ENCODE measurements at places on chromosomes 3 and 15. TPM values are rescaled to one million over a fixed set of nuclear protein-coding genes. Genes with fewer than 3 reads are reported as not detected.

DNA sequence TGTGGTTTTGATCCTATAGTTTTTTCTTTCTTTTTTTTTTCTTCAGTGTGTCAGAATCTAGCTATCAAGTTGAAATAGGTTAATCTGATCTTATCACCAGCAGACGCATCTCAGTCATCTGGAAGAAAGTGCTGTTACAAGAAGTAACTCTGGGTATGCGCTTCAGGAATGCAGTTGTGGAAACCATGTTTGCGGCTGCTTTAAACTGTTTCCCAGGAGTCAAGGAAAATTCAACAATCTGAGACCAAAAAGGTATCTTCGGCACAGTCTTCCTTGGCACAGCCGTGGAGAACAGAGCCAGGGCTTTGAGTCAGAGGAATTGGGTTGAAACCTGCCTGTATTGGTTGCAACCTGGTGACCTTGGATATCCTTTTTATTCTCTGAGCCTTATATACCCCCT lies 59.9 kb downstream of the CD47 start:
- no peak for DNase-seq

- no peak for DNase-seq
Measured at GRCh38 chr15:92661069-92661468, 5.5 kb upstream of the FAM174B start.

- DNase-seq: no peak
Measured at GRCh38 chr3:45131201-45131600, 15.0 kb downstream of the CDCP1 start.

GRCh38 chr15:45134682-45135604 lies 5.1 kb downstream of the DUOX1 start:
- no peak for DNase-seq

GRCh38 chr3:47022641-47023071 lies 43.2 kb downstream of the NBEAL2 start:
- DNase-seq: no peak

Gene PCSK6
- total RNA-seq: 7.4 TPM
